Fibroblast of gingiva (primary cell): ENCODE measurements at places on chromosomes 4 and X.
A peak's percentile ranks its signal among the peaks of the same experiment; 100 is the strongest.

- DNase-seq, result no peak
These were observed 61.3 kb downstream of the HS3ST1 start for GRCh38 chr4:11367371-11367770.

DNA sequence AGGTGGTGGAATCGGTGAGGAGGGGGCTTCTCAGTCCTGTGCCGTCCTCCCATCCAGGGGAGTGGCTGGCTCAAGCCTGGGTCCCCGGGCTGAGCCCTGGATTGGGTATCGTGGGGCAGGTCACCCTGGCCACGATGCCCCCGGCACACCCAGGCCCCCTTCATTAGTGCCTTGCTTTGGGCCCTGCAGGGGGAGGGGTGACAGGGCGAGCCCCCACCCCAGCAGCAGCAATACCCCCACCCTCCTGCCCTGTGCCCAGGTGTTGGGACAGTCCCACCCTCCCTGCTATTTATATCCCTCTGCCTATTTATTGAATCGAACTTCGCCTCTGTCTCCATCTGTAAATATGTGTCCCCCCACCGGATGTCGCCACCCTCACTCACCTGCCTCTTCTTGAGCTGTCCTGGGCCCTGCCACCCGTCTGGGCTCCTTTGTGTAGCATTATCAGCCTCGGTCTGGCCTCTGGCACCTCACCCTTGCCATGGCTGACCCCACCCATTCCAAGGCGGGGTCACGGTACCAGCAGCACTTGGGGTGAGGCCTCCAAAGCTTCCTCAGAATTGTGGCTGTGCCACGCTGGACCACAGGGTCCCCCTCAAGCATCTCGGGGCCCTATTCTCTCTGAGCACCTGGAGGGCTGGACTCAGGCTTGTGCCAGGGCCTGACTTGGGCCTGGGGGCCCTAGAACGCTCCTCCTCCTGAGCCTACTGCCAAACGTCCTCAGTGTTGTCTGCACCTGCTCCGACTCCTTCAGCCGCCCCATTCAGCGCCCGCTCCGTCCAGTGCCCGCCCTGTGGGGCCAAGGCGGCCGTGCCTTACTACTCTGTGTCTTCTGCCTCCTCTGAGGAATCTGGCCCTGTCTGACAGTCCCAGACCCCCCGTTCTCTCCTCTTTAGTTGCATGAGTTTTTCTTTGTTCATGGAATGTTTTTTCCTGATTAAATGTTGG lies 6.1 kb downstream of the LAGE3 start:
- DNase-seq, result no peak

- no peak for DNase-seq
These were observed 213.7 kb upstream of the ZIC3 start for GRCh38 chrX:137352101-137352660.

DNA sequence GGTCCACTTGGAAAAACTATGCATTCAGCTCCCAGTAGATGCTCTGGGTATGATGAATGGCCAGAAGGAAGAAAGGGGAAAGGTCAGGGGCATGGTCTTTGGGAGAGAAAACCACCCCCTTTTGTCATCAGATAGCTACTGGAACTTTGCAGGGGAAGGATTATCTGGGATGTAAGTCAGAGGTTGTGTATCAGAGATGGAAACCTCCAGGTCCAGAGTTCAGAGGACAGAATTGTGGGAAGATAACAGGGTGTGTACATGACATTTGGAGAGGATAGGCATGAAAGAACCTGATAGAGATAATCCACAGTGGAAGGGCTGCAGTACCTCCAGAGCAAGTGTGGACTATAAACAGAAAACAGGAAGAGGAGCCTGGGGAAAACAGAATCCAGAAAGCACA lies 262.7 kb downstream of the SPRY1 start:
- no peak for DNase-seq

DNA sequence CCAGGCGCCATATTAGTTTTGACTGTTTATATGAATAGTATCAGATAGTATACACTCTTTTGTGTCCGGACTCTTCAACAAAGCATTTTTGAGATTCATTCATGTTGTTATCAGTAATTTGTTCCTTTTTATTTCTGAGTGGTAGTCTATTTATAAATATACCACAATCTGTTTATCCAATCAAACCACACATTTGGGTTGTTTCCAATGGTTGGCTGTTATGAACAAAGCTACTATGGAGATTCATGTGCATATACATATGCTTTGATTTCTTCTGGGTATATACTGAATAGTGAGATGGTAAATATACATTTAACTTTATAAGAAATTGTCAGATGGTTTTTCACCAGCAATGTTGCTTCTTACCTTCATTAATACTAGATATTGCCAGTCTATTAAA lies 36.8 kb upstream of the TAPT1 start:
- no peak for DNase-seq

- no peak for DNase-seq
These were observed 132.7 kb upstream of the NR3C2 start for GRCh38 chr4:148574911-148575310.

DNA sequence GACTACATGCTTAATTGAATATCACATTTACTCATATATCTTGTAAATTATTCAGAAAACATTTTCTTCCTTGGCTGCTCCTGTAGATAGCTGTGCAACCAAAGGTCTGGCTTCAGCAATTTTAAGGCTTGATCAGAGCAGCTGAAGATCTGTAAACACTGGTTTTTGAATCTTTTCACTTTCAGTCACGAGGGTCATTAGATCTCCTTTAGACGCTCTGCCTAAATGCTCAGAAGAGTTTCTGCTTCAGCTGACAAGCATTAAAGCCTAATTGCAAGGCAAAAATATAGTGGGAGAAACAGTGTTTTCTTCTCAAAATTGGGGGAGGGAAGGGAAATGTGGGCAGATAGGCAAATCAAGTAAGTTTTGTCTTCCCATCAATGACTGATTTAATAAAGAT lies 25.7 kb downstream of the TRPC5 start:
- DNase-seq, result no peak

- DNase-seq, result no peak
These were observed 370.2 kb upstream of the GRIA3 start for GRCh38 chrX:122813876-122814275.

- DNase-seq, result no peak
These were observed 3.6 kb upstream of the GPR173 start for GRCh38 chrX:53044995-53045394.

DNA sequence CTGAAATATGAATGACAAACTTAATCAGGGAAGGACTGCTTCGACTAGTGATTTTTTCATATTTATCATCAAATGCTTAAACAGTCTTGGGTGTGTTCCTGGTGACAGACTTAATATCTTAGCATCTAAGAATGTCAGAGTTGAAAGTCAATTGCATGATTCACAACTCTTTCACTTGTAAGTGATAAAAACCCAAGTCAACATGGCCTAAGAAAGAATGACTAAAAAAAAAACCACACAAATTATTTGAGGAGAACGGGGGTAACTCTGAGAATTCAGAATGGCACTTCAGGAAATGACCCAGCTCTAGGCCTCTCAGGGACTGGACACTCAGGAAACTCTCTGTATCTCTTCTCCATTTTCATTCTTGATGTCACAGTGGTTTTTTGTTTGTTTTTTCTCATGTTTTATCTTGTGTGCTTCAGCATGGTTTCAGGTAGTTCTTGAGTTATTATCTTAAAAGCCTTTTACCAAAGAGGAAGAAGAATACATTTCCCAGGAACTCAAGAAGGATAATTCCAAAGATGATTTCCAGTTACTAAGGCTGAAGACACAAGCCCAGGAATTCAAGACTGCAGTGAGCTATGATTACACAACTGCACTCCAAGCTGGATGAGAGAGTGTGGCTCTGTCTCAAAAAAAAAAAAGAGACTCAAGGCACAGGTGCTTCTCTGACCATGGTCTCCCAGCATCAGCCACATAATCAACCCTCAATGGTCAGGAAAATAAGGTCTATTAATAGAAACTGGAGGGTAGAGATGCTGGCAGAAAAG lies 1697.8 kb upstream of the IGFBP7 start:
- no peak for DNase-seq

- no peak for DNase-seq
These were observed 5.9 kb upstream of the GATB start for GRCh38 chr4:151766691-151767090.

DNA sequence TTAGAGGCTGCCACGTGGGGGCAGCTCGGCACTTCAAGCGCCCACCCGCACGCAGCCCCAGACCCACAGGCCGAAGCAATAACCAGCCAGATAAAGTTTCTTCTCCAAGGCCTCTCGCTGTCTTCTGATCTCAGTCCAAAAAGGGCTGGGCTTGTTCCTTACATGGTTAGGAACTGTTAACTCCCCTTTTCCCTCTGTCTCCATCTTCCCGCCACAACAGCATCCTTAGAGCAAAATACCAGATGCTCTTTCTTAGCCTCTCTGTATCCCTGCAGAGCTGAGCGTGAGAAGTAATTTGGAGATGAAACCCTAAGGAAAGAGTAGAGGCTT lies 23.4 kb upstream of the KIAA1210 start:
- no peak for DNase-seq

DNA sequence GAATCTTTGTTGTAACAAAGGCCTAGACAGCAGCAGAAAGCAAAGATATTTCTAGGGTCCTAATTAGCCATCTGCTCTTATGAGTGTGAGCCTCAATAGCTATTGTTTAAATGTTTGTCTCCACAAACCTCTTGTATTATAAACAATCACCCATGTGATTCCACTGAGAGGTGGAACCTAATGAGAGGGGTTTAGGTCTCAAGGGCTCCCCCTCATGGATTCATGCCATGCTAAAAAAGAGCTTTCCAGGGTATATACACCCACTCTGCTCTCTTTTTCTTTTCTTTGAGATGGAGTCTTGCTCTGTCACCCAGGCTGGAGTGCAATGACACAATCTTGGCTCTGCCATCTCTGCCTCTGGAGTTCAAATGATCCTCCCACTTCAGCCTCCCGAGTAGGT lies 42.1 kb downstream of the TRIM61 start:
- DNase-seq, result no peak

DNA sequence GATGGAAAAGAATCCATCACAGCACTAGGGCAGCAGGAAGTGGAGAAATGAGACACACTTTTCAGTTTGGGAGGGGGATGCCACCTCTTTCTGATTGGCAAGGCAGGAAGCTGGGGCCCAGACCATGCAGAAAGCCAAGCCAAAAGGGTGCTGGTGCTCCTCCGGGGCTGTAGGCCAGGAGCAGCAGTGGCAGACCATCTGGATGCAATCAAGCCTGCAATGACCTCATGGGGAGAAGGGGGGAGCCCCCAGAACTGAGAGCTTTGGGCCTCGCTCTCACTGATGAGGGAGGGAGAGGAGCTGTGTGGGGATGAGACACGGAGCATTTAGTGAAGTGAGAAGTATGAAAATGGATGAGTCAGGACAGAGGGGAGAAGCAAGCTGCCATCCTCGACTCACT lies 141.3 kb upstream of the NALF2 start:
- peak; percentile 40 for DNase-seq

- peak; percentile 86 for DNase-seq
These were observed 34.5 kb upstream of the FAM9C start for GRCh38 chrX:13078739-13079444.

DNA sequence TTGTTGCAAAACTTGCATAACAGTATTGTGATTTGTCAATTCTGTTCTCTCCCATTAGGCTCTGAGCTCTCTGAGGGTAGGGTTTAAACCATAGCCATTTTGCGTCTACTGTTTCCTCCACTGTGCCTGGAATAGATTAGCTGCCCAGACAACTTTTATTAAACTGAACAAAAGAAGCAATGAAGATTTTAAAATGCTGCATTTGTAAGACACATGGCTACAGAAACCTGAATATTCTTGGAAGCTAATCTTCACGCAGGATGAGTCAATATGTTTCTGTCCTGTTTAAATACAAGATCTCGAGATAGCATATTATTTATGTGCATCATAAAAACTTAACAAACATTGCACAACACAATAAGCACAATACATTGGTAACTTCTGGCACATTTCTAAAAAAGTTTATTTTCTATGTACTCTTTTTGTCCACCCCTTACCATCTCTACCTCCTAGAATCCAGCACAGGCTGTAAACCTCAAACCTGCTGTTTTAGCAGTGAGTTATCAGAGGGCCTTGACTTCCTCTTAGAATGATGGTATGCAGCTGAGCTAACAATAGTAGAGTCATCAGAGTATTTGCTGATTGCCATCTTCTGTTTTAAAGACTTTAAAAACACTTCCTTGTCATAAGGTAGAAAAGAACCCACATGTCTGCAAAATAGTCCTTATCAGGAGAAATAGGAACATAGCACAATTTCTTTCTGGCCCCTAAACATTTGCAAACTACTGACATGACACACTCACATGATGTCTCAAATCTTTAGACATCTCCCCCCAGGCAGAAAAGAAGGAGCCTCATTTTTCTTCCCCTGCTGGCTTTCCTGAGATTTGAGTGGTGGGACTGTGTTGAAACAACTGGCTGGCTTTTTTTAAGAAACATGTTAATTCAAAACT lies 10.6 kb upstream of the CCNG2 start:
- DNase-seq, result peak; percentile 48

DNA sequence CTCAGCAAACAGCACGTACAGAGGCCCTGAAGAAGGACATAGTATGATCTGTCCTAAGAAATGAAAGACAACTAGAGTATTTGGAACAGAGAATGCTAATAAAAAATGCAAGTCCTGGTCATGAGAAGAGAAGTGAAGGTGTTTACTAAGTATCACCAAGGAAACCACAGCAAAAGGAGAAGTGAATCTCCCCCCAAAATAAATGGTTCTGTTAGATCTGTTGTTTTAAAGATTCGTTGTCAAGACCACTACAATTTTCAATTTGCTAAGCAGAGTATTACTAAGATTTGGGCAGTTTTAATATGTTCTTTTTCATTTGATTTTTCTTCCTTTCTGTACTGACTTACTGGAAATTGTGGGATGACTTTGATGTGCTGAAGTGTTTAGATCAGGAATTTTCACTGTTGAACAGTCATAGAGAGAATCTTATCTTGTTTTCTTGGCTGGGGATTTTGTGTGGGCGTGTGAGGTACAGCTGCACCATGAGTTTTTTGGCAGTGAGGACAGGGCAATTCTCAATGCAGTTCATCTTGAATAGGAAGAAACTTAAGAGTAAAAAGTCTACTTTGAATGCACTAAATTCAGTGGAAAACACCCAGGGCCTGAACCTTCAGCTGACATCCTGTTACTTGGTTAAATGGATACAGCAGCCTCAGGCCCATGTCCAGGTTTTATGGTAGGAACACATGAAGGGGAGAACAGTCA lies 132.2 kb downstream of the STIM2 start:
- no peak for DNase-seq

- no peak for DNase-seq
These were observed 608.1 kb downstream of the MID1IP1 start for GRCh38 chrX:39409246-39409917.

GRCh38 chr4:73869130-73870055 lies at the start of gene CXCL1:
Gene CXCL1 (plus strand): TSS chr4:73869393. CDS start chr4:73869471, 78 bp downstream.
- DNase-seq, result peak; percentile 73

- no peak for DNase-seq
These were observed at the start of gene TCEAL5 for GRCh38 chrX:103276581-103277002. Gene TCEAL5 (minus strand): TSS chrX:103276750. CDS start chrX:103274563, 2,187 bp downstream.

- no peak for DNase-seq
These were observed 142.5 kb downstream of the COL4A5 start for GRCh38 chrX:108582151-108582550.

GRCh38 chr4:69776696-69777095 lies 16.3 kb upstream of the SULT1B1 start:
- DNase-seq, result no peak

- no peak for DNase-seq
These were observed 38.6 kb downstream of the UNC5C start for GRCh38 chr4:95510145-95510544.
